NCI-H1930 (cell line): ENCODE measurements at places on chromosomes 5 and 9.

DNA sequence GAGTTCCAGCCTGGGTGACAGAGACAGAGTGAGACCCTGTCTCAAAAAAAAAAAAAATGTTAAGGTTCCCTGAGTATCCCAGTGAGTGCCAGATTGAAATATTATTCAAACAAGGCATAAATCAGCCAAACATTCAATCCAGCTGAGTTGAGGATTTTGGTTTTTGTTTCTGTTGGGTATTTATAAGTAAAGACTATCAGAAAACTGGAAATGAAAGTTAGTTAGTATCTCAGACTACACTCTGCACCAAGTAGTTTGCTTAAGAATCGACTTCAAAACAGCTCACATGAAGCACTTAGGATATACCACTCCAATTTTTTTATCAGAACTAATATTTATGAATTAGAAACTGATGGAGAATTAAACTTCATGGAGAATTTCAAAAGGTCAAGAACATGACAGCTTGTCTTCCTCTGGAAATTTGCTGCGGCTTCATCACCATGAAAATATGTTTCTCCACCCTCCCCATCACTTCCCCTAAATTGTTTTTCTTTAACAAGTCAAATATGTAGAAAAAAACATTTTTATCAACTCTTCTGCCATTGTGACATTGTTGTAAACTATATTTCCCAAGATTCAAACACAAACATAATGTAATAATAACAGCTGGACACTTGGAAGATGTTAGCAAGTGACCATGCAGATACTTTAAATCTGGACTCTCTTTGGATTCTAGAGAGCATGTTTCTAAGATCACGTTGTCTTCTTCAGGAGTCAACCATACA, 110.0 kb upstream of the PTGER4 start:
- no peak for DNase-seq

GRCh38 chr9:81575956-81576355, 113.4 kb downstream of the TLE1 start:
- DNase-seq: no peak

- no peak for DNase-seq
These were observed 73.3 kb downstream of the GLIS3 start for GRCh38 chr9:4226331-4227250.

- DNase-seq: no peak
These were observed 748.0 kb upstream of the CTNND2 start for GRCh38 chr5:12652201-12652600.

DNA sequence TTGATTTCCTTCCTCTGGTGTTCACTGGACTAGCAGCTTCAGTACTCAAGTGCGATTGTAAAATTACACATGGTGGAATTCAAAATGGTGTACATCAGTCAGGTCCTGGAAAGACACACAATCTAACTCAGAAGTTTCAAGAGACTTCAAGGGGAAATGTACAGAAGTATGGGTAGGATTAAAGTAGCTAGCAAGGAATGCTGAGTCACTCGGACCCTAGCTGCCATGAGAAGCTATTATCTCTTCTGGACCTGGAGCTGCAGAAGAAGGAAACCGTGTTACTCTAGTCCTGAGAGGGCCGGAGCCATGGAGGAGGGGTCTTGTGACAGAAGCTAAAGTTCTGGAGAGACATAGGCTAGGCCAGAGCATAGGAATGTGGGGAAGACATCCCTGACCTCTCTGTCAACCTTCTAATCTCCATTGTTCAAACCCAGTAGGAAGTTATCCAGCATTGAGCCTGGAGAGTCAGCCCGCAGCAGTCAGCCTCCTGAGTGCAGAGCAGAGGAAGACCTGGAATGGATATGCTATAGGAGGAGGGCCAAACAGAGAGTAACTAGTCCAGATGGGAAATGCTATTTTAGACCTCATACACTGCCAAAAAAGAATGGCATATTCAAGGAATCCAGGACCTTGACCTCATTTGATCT, 84.3 kb downstream of the GHR start:
- DNase-seq: no peak

GRCh38 chr9:32454280-32454679, 69.8 kb downstream of the ACO1 start:
- no peak for DNase-seq

DNA sequence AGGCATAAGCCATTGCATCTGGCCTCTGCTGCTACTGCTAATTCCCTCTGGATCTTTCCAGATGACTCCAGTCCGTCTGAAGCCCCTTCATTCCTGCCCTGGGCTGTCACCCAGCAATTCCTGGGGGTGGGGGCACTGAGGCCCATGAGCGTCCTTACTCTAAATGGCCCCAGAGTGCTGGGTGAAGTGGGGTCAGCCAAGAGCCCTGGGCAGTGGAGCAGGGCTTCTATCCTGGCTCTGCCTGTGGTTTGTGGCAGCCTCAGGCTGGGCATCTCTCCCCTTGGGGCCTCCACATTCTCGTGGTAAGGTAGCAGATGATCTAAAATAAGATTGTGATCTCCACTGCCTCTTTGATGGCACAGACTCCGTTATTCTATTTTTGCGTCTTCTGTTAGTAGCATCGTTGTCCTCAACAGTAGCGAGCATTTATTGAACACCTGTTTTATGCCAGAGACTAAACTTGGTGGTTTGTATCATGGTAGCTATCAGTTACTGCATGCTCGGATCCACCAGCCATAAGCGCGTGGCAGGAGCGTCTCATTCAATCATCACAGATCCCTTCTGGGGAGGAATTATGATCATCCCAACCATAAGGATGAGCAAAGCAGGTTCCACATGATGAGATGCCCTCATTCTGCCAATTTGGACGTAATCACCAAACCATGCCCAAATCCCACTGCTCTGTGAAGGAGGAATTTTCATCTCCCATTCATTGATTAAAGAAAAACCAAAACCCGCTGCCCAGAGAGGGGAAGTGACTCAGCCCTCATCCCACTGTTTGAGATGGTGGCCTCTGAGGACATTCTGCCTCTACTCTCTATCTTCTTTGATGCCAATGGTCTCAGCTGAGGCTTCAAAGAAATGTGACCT, 21.9 kb upstream of the DUSP1 start:
- no peak for DNase-seq

- DNase-seq: peak; percentile 48
These were observed 236.4 kb downstream of the CAAP1 start for GRCh38 chr9:26656003-26656870.

GRCh38 chr5:87010736-87011135, 256.9 kb upstream of the RASA1 start:
- no peak for DNase-seq

DNA sequence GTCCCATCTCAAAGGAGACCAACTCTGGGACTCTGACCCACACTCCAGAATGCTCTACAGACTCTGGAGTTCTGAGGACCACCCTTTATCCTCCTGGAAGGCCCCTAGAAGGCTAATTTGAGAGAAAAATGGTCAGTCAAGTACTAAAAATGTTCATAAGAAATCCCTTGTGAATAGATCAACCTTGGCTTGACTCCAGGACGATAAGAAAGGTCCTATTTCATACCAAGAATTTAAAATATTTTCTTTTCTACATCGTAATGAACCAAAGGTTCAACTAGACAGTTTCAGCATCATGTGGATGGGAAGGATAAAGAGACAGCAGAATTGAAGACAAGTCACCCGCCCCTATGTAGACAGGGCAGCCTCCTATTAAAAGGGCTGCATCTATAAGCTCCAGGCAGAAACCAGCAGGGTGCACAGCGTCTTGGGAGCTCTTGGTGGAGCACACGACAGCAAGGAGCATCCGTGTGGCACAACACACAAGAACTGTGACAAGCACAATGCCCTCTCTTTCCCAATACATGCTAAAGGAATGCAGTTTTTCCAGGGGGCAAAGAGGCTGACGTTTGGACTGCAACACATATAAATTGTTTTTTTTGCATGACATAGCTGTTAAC, 38.3 kb downstream of the RASEF start:
- no peak for DNase-seq

- no peak for DNase-seq
These were observed 266.2 kb upstream of the IRX1 start for GRCh38 chr5:3329427-3329826.

GRCh38 chr9:32486839-32487562, 39.0 kb downstream of the RIGI start:
- no peak for DNase-seq

DNA sequence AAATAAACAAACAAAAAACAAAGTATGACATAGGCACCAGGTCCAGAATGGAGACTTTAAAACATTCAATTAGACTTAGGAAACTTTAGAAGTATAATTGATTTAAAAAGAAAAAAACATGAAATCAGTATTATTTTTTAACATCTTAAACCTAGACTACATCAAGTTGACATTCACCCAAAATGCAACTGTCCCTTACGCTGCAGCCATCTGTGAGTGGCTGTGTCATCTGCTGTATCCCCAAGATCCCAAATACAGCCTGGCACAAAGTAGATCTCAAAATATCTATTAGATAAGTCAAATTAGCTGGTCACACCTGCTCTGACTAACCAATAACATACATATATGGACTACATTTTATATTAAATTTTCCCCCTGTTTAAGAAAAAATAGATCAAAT, 7.8 kb downstream of the TTLL11 start:
- no peak for DNase-seq

GRCh38 chr5:141919218-141920119, 4.2 kb upstream of the DELE1 start:
- no peak for DNase-seq

DNA sequence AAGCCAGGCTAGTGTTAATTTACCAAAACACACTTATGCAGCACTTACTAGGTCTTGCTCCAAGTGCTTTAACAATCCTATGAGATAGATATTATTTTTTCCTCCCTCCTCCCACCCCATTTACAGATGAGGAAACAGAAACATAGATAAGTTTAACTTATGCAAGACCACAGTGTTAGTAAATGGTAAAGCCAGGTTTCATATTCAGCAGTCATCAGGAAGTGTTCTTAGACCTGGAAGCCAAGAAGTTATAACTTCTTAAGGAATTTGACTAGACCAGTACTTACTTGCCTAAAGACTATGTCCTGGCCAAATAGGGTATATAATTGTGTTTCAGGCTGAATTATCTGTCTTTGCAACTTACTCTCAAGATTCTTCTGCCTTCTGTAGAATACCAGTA, 15.9 kb downstream of the ABHD17B start:
- DNase-seq: no peak

DNA sequence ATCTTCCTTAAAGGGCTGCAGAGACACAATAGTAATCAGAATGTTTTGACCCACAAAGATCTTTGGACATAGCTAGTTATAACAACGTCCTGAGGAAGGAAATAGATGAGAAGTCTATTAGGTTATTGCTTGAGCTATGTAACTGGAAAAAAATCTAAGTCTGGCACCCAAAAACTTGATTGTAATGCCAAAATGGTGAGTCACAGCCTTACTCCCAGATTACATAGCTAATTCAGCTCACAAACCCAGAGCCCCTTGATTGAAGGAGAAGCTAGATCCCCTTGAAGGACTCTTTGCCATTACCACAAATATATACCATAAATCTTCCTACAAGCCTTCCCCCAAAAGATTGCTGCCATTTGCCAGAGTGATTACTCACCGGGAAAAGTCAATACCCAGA, 341.8 kb upstream of the KIF2A start:
- DNase-seq: no peak

GRCh38 chr9:135889564-135890189, 17.7 kb downstream of the CAMSAP1 start:
- DNase-seq: no peak

DNA sequence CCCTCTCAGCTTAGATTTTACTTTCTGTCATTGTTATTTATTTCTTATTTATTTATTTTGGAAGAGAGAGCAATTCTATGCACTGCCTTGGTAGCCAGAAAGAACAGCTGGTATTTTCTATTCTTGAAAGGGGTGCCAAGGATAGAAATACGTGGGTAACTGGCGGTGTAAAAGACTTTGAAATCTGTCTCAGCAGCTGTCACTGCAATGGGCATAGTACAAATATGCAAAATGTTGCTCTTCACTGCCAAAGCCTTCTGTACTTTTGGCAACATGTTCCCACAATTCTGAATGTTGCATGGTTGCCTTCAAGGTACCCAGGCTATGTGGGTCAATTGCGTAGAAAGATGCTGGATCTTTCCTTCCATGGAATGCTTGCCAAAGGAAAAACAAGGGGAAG, 230.2 kb upstream of the EDIL3 start:
- DNase-seq: no peak

DNA sequence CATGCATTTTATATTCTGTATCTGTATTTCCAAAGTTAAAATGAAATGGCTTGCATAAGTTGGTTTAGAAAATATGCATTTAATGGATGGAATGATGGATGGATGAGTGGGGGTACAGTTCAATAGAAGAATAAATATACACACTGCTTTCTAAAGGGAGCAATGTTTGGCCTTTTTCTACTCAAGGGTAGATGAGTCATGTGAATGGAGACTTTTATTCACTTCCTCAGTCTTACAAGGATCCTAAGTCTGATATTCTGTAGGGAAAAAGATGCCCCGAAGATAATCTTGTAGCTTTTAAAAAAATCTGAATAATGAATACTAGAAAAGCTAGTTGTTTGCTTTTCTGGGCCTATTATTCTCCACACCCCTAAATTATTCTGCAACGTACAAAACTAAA, 2112.1 kb downstream of the MAT2B start:
- DNase-seq: no peak
